ENCODE measurements at places on chromosomes 3 and 15. TPM values are rescaled to one million over a fixed set of nuclear protein-coding genes. Genes with fewer than 3 reads are reported as not detected.

HEG1 gene
- total RNA-seq: 21.3 TPM

EXD1 gene
- total RNA-seq: not detected

UTS2B gene
- 0.59 TPM for total RNA-seq

DLL4 gene
- total RNA-seq: not detected

NTRK3 gene
- not detected for total RNA-seq

CSPG4 gene
- 62.6 TPM for total RNA-seq

TOMM70 gene
- total RNA-seq: 63.9 TPM

PAQR5 gene
- total RNA-seq: 5.1 TPM

ELL3 gene
- total RNA-seq: 0.37 TPM

CA12 gene
- 133 TPM for total RNA-seq

CLDN16 gene
- total RNA-seq: not detected

IL20RB gene
- total RNA-seq: 1.8 TPM

ZPLD1 gene
- not detected for total RNA-seq

IL12A gene
- total RNA-seq: 3.5 TPM
